Heart left ventricle (tissue), 16 donors: ENCODE measurements at places on chromosomes 3 and 15. TPM values are rescaled to one million over a fixed set of nuclear protein-coding genes. Genes with fewer than 3 reads are reported as not detected.
A peak's percentile ranks its signal among the peaks of the same experiment; 100 is the strongest.

DNA sequence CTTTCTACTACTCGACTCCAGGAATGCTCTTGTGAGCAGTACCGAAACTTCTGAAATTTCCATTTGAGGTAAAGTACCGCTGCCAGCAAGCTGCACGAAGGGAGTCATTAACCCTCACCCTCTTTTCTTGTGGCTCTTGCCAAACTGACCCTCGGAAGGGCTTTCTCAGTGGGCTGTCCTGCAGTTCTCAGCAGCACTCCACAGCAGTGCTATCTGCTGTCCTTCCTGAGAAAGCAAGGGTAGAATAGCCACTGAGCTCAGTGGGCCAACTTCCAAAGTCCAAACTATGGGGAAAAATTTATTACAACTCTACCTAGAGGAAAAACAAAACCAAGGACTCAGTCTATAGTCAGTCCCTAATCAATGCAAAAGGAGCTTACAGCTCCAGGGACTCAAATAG, 38.5 kb upstream of the COL8A1 start:
- H3K4me1 ChIP-seq: no peaks in the 10 kb centered on the region
- no peak overlapping the region for H3K4me3 ChIP-seq
- no peaks in the 10 kb centered on the region for H3K36me3 ChIP-seq
- no peak for DNase-seq

THBS1 gene
- 53.0 TPM for total RNA-seq

- H3K4me3 ChIP-seq: no peak overlapping the region
- no peaks in the 10 kb centered on the region for H3K4me1 ChIP-seq
- DNase-seq: no peak
Measured at GRCh38 chr3:182861348-182861747, 68.0 kb downstream of the ATP11B start.

GRCh38 chr15:62344806-62345539, 179.9 kb upstream of the C2CD4B start:
- DNase-seq: peak; percentile 65
- H3K4me1 ChIP-seq: no peaks in the 10 kb centered on the region
- no peaks in the 10 kb centered on the region for H3K27me3 ChIP-seq
- H3K27ac ChIP-seq: no peak overlapping the region
- no peak overlapping the region for H3K4me3 ChIP-seq
- no peaks in the 10 kb centered on the region for H3K36me3 ChIP-seq

DNA sequence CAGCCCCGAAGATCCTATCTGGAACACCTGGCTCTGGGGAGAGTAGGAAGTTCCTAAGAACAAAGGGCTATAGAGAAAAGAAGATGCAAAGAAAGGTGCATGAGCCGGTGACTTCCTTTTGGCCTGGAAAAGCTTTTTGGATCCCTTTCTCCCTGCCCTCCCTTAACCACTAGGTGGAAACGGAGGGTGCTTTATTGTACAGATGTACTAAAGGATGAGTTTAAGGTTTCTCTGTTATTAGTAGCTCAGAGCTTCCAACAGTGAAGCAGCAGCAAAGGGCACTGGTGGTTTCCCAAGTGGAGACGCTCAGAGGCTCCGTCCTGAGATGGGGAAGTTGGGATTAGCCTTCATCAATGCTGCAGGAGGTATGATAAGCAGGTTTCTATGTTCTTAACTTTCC, 5.9 kb upstream of the ADGRG7 start:
- H3K36me3 ChIP-seq: no peaks in the 10 kb centered on the region
- no peaks in the 10 kb centered on the region for H3K27me3 ChIP-seq
- H3K4me1 ChIP-seq: no peaks in the 10 kb centered on the region
- no peak overlapping the region for H3K27ac ChIP-seq
- H3K4me3 ChIP-seq: no peak overlapping the region

DNA sequence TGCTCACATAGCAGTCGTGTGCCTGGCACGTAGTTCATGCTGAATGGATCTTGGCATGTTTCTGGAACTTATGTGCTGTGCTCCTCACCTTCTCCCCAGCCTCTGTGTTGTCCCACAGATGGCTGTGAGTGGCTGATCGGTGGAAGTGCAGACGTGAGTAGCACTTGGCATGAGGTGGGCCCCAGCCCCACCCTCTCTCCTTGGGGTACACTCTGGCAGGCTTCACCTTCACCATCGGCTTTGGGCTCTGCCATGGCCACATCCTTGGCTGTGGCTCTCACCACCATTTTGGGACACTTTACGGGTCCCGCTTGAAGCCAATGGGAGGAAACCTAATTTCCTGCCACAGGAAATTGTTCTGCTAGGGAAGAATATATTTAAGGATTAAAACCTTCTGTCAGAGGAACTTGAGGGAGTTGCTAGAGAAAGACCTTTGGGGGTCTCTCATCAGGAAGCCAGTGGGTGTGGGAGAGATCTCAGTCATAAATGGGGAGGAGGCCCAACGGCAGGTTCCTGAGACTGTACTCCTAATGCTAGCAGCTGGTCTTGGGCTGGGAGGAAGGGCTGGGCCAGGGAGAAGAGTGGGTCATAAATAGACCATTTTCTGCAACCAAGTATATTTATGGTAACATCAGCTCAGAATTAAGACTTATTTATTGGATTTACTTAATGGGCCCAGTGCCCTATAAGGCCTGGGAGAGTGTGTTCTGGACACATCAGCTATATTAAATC, 92.3 kb downstream of the SMAD3 start:
- H3K4me3 ChIP-seq: no peak overlapping the region
- no peak for DNase-seq
- no peaks in the 10 kb centered on the region for H3K27me3 ChIP-seq

DNA sequence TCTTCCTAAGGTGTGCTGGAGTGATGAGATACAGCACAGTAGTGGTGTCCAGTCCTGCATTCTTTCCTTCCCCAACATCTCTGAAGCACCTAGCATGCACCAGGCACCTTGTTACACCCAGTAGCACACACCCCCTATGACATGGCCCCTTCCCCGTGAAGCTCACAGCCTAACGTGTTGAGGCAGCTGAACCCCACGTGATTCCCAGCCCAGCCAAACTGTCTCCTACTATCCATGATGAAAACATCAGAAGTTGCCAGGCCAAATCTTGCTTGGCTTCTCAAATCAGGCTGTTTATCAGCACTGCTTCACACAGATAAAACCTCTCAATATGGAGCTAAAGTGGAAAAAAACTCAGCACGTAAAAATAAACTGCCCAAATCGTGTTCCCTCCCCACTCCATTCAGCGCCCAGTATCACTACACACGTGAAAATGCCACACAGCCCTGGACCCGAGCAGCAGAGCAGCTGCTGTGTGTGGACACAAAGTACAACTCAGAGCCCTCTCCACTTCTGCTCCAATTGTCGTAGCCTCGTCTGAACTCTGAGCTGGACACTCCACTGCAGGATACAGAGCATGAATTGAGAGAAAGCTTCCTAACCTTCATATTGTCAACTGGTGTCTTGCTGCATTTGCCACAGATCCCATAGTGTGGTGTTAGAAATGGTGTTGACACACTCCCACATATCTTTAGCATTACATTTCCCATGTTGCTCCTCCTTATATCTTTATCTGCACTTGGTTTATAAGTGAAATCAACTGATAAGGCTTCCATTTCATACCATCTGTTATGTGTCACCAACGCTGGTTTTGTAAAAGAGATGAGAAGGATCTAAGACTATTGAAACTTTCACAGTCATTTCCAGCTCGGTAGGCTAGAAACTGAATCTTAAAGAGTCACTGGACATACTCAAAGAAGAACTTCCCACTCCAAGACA, 279.8 kb downstream of the RORA start:
- no peaks in the 10 kb centered on the region for H3K36me3 ChIP-seq
- H3K27ac ChIP-seq: no peak overlapping the region
- H3K27me3 ChIP-seq: no peaks in the 10 kb centered on the region
- H3K4me1 ChIP-seq: peaks cover 3% of the 10 kb centered on the region
- no peak overlapping the region for H3K4me3 ChIP-seq

SAMMSON gene
- not detected for total RNA-seq

MNS1 gene
- 0.42 TPM for total RNA-seq

DNA sequence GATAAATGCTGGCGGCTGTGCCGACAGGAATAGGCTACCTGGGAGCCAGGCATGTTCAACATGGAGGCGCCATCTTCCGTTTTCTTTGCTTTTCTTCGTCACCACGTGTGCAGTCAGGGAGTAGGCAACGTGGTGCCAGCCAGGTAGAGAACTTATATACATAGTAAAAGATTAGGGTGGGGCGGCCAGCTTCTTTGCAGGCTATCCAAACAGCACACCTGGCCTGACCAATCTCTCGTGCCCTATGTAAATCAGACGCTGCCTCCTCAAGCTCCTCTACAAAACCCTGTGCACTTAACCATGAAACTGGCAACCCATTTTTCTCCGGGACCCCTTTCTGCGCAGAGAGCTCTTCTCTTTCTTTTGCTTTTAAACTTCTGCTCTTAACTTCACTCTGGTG, 28.6 kb upstream of the OR5K4 start:
- no peaks in the 10 kb centered on the region for H3K36me3 ChIP-seq
- DNase-seq: no peak
- no peaks in the 10 kb centered on the region for H3K4me1 ChIP-seq

DNA sequence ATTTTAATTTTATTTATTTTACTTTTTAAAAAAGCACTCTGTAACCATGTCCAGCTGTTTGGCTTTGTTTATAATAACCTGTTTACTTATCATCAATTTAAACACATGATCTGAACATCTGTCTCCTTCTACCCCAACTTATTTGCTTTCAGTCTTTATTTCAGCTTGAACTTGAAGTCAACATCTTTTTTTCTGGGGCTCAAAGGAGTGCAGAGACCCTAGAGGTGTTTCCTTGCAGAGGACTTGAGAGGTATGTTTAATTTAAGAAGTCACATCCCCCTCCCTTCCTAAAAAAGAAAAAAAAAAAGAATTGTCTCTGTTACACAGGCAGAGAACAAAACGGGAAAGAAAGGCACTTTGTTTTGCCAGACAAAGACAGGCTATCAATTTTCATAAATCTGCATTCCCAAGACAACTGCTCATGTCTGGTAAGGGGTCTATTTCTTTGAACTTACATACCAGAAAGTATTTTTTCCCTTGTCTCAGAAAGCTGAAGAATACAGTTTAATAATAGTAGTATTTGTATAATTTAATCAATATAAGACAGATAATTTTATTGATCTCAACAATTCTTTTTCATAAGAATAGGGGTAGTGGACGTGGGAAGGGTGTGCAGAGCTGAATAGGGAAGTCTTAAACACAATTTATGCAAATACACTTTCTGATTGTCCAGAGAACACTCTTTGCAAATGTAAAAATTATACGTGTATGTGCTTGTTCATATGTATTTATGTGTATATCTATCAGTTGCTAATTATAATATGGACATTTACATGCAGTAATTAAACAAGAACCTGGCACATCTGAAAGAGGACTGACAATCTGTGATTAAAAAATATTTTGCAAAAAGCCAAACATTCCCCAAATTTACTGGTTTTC, 109.7 kb upstream of the PDZRN3 start:
- DNase-seq: no peak
- H3K36me3 ChIP-seq: no peaks in the 10 kb centered on the region
- peaks cover 10% of the 10 kb centered on the region for H3K4me1 ChIP-seq
- H3K27ac ChIP-seq: no peak overlapping the region

- H3K36me3 ChIP-seq: peaks cover 98% of the 10 kb centered on the region
- no peaks in the 10 kb centered on the region for H3K27me3 ChIP-seq
- H3K4me1 ChIP-seq: no peaks in the 10 kb centered on the region
- DNase-seq: no peak
- no peak overlapping the region for H3K4me3 ChIP-seq
Measured at GRCh38 chr3:11825301-11825700, 21.4 kb downstream of the TAMM41 start.

- DNase-seq: no peak
- H3K4me1 ChIP-seq: no peaks in the 10 kb centered on the region
- H3K27me3 ChIP-seq: no peaks in the 10 kb centered on the region
- no peak overlapping the region for H3K4me3 ChIP-seq
Measured at GRCh38 chr3:130374033-130374432, 28.6 kb downstream of the COL6A5 start.

DNA sequence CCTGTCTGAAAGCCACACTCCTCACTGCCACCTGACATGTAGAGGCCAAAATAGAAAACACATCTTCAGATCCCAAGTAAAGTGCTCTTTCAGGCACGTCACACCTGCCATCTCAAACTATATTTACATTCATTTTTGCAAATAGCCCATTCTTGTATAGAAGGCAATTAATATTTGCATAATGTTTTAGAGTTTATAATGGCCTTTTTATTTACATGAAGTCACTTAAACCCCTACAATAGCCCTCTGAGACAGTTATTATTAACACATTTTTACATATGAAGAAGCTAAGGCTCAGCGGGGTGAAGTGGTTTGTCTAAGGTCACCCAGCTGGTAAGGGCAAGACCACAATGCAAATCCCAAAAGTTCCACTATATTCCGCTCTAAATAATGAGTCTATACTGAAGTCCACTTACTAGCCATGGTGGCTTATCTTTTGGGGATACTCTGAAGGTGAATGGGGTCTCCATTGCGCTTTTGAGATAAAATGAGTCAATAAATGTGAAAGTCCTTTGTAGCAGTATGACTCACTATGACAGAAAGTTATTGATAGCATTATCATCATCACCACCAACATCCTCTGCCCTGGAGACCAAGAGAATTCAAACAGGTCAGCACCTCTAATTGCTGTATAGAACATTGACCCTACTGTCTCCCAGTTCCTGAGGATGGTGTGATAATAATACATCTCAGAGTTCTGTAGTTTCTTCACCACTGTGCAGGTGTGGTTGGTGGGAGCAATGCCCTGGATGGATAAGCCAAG, 155.9 kb upstream of the BCL6 start:
- H3K27ac ChIP-seq: no peak overlapping the region
- no peaks in the 10 kb centered on the region for H3K4me1 ChIP-seq
- no peaks in the 10 kb centered on the region for H3K27me3 ChIP-seq
- H3K36me3 ChIP-seq: no peaks in the 10 kb centered on the region
- H3K4me3 ChIP-seq: no peak overlapping the region
- DNase-seq: no peak

GABRR3 gene
- not detected for total RNA-seq

DNA sequence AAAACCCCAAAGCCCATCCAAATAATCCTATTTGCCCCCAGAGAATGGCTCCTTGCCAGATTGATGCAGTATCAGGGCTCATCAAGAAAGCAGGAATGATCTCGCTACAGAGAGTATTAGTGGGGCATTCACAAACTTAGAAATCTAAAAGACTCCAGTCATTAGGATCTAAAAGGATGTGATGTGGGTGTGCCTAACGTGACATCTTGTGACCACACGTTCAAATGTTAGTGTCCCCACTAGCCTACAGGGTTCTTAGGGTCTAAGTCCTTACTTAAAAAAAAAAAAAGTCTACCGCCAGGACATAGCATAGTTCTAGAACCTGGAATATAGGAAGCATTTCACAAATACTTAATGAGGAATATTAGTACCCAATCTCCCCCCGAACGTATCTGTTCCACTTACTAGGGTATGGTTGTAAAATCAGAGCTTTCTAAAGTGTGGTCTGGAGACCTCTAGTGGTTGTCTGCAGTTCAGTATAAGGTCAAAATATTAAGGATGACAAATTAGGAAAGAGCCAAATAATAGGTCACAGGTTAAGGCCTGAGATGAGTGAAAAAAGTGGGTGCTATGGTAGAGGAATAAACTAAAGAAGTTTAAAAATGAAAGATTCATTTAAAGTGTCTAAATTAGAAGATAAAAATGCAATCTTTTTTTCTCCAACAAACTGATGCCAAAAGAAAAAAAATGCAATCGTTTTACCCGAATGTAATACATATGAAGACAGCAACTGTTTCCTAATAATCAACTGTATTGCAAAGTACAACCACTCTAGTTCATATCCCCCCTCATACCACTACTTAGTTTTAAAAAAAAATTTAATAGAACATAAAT, 4.2 kb upstream of the CHRM5 start:
- H3K27me3 ChIP-seq: no peaks in the 10 kb centered on the region
- no peak overlapping the region for H3K4me3 ChIP-seq
- no peak for DNase-seq
- H3K4me1 ChIP-seq: no peaks in the 10 kb centered on the region

ALDH1A2 gene
- total RNA-seq: 3.6 TPM
